ENCODE measurements at places on chromosomes 11 and 22.

- peak; percentile 13 for DNase-seq
These were observed 89.9 kb upstream of the LDLRAD3 start for GRCh38 chr11:35853971-35854370.

- no peak for DNase-seq
These were observed 21.6 kb upstream of the ADORA2A start for GRCh38 chr22:24405631-24406321.

GRCh38 chr11:106644824-106645223 is 373.5 kb downstream of the GUCY1A2 start:
- DNase-seq, result no peak

- DNase-seq, result peak; percentile 8
These were observed 35.0 kb downstream of the BBOX1 start for GRCh38 chr11:27075655-27076054.

DNA sequence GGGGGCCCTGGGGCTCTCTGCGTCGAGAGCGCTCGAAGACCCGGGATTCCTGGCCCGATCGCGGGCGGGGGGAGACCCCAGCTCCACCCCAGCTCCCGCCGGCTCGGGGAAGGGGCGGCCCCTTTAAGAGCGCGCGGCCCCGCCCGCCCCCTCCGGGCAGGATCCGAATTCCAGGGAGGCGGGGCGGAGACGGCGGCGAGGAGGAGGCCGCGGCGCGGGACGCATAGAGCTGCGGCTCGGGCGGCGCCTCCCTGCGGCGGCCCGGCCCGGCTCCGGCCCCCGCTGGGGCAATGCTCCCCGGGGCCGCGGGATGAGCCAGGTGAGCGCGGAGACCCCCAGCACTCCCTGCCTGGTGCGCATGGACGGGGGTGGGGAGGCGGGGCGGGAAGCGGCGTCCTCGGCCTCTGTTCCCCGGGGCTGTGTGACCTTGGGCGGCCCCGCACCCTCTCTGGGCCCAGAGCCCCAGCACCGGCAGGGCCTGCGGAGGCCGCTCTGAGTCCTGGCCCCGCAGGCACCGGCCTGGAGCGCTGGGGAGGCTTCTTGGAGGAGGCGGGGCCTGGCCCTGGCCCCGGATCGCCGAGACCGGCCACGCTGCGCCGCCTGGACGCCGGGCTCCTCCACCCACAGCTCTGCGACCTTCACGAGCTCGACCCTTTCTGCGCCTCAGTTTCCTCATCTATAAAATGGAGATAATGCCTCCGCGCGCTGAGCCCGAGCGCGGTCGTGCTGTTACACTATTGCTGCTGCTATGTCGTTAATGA is 565 bp downstream of the GAS2L1 start:
- DNase-seq, result peak; percentile 77

GRCh38 chr11:74005721-74006517 is 3.0 kb downstream of the UCP3 start:
- DNase-seq, result no peak

GRCh38 chr11:17992916-17993315 is 19.9 kb downstream of the SERGEF start:
- DNase-seq, result no peak

DNA sequence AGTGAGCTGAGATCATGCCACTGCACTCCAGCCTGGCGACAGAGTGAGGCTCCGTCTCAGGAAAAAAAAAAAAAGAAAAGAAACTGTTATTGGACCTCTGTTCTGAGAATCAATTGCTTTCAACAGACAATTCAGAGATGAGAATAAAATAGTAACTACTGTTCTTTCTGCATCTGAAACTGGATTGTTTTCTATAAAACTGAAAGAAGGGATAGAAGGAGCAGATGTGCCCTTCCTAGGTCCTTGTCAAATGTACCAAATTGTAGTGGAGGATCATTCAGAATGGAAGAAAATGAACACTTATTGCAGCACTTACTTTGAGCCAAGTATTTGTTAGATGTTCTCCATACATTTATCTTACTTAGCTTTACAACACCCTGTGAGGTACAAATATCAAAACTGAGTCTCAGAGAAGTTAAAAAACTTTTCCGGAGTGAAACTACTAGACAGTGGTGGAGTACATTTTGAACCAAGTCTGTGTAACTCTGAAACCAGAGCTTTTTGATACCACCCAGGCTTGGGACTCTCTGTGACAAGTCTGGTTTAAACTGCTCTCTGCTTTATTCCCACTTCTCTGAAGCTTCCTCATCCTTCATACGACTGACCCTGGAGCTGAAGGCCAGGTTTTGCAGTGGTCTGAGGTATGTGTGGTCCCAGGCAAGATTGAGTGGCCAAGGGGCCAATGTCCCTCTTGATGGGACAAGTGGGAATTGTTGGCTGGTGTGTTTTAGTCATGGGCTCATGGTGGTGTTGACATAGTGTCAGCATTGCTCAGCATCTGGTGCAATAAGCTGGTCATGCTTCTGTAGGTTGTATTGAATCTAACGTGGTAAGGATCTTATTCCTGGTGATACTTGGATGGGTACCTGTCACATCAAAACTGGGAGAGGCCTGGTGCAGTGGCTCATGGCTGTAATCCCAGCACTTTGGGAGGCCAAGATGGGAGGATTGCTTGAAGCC is 48.2 kb upstream of the CCDC134 start:
- DNase-seq, result no peak

- DNase-seq, result peak; percentile 75
These were observed 40.7 kb downstream of the CSTPP1 start for GRCh38 chr11:46977038-46977813.

GRCh38 chr11:68855205-68855981 is 13.7 kb upstream of the CPT1A start:
- peak; percentile 65 for DNase-seq

DNA sequence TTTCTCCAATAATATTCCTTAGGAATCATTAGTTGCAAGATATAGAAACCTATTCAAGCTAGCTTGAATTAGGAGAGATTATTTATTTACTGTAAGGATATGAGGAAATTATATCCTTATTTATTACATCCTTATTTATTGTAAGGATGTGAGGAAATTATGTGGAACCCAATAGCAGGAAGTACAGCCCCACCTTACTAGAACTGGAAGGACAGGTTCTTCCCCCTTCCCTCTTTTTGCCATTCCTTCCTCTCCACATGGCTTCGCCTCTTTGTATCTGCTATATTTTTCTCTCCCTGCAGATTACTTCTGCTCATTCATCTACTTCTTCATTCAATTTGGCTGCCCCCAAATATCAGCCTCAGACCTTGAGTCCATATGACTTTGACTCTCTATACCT is 49.5 kb upstream of the B3GNT6 start:
- DNase-seq, result no peak

GRCh38 chr11:76391021-76391420 is 9.9 kb downstream of the GVQW3 start:
- DNase-seq, result no peak

GRCh38 chr11:84901991-84902390 is 725.2 kb downstream of the DLG2 start:
- DNase-seq, result no peak

- DNase-seq, result peak; percentile 48
These were observed 43.7 kb downstream of the MED15 start for GRCh38 chr22:20550851-20551744.

DNA sequence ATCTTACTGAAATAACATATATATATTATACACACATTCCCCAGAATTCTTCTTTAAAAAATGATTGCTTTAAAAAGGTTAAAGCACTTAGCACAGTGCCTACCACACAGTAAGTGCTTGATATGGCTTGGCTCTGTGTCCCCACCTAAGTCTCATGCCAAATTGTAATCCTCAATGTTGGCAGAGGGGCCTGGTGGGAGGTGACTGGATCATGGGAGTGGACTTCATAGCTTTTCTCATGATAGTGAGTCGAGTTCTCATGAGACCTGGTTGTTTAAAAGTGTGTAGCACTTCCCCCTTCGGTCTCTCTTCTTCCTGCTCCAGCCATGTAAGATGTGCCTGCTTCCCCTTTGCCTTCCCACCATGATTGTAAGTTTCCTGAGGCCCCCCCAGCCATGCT is 6.2 kb downstream of the CRYAB start:
- DNase-seq, result no peak

DNA sequence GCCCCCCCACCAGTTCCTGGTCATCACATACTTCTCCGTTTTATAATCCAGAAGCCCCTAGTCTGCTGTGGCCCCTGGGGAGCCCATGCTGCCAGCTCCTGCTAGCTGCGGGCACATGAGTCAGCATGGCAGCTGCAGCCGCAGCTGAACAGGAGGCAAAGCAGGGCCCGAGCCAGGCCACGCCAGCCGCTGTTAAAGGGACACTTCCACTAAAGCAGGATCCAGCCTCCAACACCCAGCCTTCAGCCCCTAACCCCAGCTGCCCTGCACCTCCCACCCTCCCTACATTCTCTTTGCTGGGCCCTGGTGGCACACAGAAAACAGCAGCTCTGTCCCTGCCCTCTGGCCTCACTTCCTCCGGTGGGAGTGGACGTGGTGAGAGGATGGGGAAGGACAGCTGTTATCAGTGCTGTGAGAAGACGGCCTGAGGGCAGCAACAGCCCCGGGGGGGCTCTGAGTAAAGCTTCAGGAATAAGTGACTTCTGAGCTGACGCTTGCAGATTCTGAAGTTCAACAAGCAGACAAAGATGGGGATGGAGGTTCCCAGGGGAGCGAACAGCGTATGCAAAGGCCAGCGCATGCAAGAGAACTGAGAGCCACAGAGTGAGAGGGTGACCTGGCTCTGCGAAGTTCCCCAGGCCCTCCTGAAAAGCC is 688 bp upstream of the LRRC74B start:
- no peak for DNase-seq

- no peak for DNase-seq
These were observed 200.8 kb upstream of the ZC3H12C start for GRCh38 chr11:109892321-109892794.

- no peak for DNase-seq
These were observed 272.1 kb downstream of the BRD1 start for GRCh38 chr22:49555526-49555925.

DNA sequence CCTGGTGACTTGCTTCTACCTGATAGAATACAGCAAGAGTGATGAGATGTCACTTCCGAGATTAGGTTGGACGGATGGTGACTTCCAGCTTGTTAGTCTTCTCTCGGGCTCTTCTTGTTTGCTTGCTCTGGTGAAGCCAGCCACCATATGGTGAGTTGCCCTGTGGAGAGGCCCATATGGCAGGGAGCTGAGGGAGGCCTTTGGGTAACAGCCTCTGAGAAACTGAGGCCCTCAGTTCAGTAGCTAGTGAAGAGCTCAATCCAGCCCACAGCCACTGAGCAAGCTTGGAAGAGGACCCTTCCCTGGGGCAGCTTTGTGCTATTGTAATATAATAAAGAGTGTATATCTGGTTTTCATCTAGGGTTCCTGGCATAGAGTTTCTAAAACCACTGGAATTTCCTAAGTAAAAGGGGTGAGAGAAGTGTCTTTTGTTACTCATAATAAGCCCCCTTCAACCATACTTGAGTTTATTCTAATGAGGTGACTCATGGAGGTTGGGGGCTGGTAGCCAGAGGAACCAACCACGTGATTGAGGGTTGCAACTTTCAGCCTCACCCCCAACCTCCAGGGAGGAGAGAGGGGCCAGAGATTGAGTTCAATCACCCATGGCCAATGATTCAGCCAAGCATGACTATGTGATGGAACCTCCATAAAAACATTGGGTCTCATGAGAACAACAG is 8.0 kb upstream of the TPCN2 start:
- DNase-seq, result no peak

DNA sequence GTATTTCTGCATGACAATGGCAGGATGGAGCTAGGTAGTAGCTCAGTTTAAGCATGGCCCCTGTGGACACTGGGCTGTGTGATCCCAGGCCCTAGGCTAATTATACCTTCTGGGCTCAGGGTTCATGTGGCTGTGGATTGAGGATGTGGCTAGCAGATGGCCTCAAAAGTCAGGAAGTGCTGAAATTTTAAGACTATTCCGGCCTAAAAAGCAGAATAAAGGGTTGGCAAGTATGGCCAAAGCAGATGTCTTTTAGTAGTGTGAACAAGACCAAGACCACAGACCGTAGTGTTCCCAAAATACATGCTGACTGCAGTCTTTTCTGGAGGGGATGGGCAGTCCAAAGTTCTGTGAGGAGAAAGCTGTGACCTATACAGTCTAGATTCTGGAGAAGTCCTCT is 115.7 kb upstream of the RAG2 start:
- no peak for DNase-seq

DNA sequence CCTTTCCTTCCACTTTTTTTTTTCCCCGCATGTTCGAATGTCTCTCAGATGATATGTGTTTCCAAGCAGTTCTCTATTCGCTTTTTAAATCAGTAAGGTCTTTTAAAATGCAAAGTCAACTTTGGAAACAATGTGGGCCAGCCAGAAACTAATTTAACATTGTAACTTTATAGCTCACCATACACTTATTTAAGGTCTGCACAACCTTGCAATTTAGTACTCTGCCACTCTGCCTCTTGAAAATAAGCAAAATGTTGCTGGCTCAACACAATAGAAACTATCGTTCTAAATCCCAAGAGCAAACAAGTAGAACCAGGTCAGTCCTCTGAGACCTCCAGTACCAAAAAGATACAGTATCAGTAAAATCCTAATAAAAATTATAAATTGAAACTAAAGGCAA is 109.0 kb downstream of the SIK3 start:
- DNase-seq, result no peak

DNA sequence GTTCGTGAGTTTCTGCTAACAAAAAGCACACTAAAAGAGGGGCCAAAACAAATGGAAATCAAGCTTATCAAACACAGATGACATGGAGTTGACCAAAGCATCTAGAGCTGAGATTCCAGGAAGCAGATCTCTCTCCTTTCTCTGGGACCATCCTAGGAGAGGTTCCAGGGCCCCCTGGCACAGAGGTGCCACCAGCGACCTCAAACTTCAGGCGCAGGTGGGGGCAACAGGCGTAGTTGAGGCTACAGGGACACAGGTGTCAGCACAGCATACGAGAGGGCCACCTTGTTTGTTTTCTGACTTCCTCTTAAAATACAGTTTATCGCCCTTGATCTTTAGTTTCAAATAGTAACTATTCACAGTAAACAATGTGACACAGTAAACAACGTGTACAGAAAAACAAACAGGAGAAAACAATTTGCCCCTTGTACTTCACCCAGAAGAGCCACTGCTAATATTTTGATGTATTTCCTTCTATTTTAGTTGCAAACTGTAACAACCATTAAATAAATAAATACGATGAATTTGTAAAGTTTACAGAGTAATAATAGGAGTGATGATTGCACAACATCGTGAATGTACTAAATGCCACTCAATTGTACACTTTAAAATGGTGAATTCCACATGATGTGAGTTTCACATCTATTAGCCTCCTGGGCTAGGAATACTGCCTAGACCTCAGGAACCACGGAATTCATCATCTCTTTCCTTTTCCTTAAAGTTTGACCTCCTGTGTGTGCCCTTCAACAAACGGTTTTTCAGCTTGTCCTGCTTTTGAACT is 52.2 kb downstream of the IGLL5 start:
- DNase-seq, result no peak

GRCh38 chr11:37411289-37411688 is 813.3 kb upstream of the RAG2 start:
- no peak for DNase-seq

- DNase-seq, result peak; percentile 41
These were observed 328.3 kb downstream of the TBC1D22A start for GRCh38 chr22:47090591-47091245.

GRCh38 chr11:128476729-128477128 is 110.6 kb downstream of the ETS1 start:
- DNase-seq, result no peak

- no peak for DNase-seq
These were observed 2.8 kb upstream of the FKBP2 start for GRCh38 chr11:64238076-64238475.
